Activated T-helper 17 cell treated with anti-CD3 and anti-CD28 coated beads, Interleukin-2, amount 50 U/mL, for 72 hours (primary cell): ENCODE measurements at places on chromosomes 5 and 9.

- H3K27ac ChIP-seq: no peak overlapping the region
- no peak for ATAC-seq
- H3K27me3 ChIP-seq: no peaks in the 10 kb centered on the region
- H3K36me3 ChIP-seq: no peaks in the 10 kb centered on the region
- no peaks in the 10 kb centered on the region for H3K4me1 ChIP-seq
- no peak overlapping the region for H3K4me3 ChIP-seq
These were observed 50.1 kb upstream of the ZNF608 start for GRCh38 chr5:124796495-124796894.

DNA sequence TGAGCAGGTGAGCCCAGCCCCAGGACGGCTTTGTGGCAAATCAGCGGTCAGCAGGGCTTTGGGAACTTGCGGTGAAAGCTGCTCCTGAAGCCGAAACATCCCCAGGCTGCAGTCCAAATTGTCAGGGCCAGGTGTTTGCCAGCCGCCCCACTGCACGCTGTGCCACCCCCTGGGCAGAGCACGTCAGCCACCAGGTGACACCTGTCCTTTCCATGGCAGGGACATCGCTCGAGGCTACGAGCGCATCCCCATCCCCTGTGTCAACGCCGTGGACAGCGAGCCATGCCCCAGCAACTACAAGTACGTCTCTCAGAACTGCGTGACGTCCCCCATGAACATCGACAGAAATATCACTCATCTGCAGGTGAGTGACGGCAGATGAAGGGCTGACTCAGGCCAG, 64.4 kb upstream of the CACNA1B start:
- ATAC-seq: no peak
- no peak overlapping the region for H3K4me3 ChIP-seq
- H3K36me3 ChIP-seq: peaks cover 63% of the 10 kb centered on the region
- no peaks in the 10 kb centered on the region for H3K27me3 ChIP-seq
- H3K27ac ChIP-seq: no peak overlapping the region

DNA sequence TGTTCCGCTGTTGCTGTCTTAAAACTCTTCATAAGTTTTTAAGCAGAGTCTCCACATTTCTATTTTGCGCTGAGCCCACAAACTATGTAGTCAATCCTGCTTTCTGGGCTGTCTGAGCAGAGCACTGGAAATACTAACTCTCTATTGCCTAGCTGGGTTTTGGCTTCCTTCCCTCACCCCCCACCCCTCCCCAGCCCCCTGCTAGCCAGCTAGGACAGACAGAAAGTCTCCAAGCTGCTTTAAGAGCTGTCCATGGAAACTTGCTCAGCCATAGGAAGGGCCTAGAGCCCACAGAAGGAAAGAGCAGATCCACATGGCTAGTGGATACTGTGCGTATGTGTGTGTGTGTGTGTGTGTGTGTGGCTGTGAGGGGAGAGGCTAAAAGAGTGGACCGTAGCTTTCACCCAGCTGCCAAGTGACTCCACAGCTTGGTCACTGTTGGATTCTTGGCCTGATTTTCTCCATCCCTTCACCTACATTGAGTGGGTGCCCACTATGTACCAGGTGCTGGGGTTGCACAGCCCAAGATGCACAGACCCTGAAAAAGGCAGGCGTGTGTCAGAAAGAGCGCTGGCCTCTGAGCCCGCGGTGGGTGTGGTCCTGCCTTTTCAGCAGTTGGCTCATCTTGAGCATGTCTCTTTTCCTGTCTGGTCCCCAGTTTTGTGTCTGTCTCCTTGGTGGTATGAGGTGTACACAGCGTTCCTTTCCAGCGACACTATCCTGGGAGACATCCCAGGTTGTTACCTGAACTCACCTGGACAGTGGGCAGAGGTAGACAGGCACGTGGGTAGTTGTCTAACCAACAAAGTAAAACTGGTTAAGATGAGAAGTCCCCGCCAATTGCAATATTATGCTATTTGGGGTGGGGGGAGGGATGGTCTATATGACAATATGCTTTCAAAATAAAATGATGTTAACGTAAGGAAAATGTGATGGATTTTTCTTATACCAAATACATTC, 5.4 kb upstream of the NKX2-5 start:
- no peak overlapping the region for H3K27ac ChIP-seq
- H3K4me3 ChIP-seq: no peak overlapping the region
- ATAC-seq: no peak
- H3K27me3 ChIP-seq: peaks cover 82% of the 10 kb centered on the region

DNA sequence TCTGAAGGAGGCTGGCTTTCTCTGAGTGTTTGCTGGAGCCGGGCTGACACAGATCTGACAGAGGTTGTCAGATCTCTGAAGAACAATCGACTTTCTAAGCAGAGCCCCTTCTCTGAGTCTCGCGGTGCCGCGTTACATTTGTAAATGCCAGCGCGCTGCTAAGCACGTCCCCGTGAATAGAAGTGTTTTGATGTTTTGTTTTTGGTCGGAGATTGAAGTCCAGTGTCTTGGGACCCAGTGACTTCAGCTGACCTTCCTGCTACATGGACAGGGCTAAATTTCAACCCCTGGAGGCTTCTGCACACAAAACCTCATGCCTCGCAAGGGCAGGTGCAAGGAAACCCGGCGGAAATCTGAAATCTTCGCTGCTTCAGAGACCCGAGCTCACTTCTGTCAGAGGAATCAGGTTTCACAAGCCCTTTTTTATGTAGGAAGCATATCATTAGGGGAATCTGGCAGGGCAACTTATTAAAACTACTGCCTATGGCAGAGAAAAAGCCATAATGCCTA, 27.2 kb downstream of the NEUROG1 start:
- no peak for ATAC-seq
- H3K4me1 ChIP-seq: no peaks in the 10 kb centered on the region
- no peak overlapping the region for H3K27ac ChIP-seq
- no peak overlapping the region for H3K4me3 ChIP-seq
- peaks cover 40% of the 10 kb centered on the region for H3K27me3 ChIP-seq
- no peaks in the 10 kb centered on the region for H3K36me3 ChIP-seq

GRCh38 chr5:165139721-165140120, 1634.3 kb downstream of the MAT2B start:
- H3K4me1 ChIP-seq: no peaks in the 10 kb centered on the region
- no peak overlapping the region for H3K4me3 ChIP-seq
- no peak for ATAC-seq
- H3K27me3 ChIP-seq: no peaks in the 10 kb centered on the region
- no peaks in the 10 kb centered on the region for H3K36me3 ChIP-seq

GRCh38 chr5:90142541-90142940, 267.0 kb downstream of the CETN3 start:
- H3K4me3 ChIP-seq: no peak overlapping the region
- H3K4me1 ChIP-seq: no peaks in the 10 kb centered on the region
- H3K36me3 ChIP-seq: no peaks in the 10 kb centered on the region
- no peaks in the 10 kb centered on the region for H3K27me3 ChIP-seq

- H3K27me3 ChIP-seq: peaks cover 11% of the 10 kb centered on the region
- no peak overlapping the region for H3K27ac ChIP-seq
- H3K36me3 ChIP-seq: no peaks in the 10 kb centered on the region
These were observed 162.2 kb downstream of the HSD17B3 start for GRCh38 chr9:96139592-96140295.

GRCh38 chr5:157258450-157258849, 7.5 kb upstream of the CYFIP2 start:
- H3K36me3 ChIP-seq: peaks cover 35% of the 10 kb centered on the region
- ATAC-seq: no peak
- H3K27me3 ChIP-seq: no peaks in the 10 kb centered on the region
- H3K4me3 ChIP-seq: peak overlapping the region; percentile 6
